Nucleus accumbens (tissue), 56 donors: ENCODE measurements at places on chromosomes 16 and 17.

GRCh38 chr17:45273551-45273957, 11.7 kb upstream of the SPATA32 start:
- DNase-seq = no peak

DNA sequence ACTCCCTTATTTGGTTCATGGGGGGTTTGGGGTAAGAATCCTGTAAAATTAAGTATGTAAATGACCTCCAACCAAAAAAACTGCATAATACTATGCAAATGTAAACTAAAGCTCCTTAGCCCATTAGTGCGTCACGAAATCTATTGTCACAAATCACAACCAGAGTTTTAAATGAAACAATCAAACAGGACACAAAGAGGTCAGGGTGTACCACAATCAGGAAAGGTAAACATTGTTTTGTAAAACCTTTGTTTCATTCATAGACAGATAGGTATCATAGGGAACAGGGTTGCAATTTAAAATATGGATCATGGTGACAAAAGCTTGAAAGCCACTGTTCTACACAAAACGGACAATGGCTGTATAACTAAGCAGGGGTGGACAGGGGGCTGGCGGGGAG, 61.0 kb downstream of the ARHGAP17 start:
- no peak for DNase-seq

- no peak for DNase-seq
Measured at GRCh38 chr17:42760652-42761581, at the start of gene RAMP2. Gene RAMP2 (plus strand): TSS chr17:42761227. CDS start chr17:42761262, 35 bp downstream.

GRCh38 chr17:7613769-7614424, 800 bp downstream of the FXR2 start:
- no peak for DNase-seq

DNA sequence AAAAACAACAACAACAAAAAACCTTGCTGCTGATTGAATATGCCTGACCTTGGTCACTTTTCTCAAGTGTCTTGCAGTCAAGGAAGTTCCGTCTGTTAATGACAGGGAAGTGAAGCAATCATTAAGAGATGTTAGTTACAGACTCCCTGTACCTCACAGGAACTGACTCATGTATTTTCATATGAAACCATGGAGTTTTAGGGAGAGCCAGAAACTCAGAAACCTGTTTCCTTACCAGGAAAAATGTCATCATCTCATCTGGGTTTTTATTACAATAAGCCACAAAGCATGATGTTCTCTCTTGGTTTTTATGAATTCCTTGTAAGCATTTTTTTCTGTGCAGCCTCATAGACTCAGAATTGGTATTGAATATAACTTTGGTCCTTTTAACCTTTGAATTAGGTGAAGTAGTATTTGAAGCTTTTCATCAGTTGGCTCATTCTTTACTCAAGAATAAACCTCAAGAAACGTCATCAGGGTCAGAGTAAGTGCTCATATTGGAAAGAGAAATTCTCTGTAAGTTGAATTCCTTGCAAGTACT, 10.3 kb downstream of the LYRM1 start:
- DNase-seq = no peak

DNA sequence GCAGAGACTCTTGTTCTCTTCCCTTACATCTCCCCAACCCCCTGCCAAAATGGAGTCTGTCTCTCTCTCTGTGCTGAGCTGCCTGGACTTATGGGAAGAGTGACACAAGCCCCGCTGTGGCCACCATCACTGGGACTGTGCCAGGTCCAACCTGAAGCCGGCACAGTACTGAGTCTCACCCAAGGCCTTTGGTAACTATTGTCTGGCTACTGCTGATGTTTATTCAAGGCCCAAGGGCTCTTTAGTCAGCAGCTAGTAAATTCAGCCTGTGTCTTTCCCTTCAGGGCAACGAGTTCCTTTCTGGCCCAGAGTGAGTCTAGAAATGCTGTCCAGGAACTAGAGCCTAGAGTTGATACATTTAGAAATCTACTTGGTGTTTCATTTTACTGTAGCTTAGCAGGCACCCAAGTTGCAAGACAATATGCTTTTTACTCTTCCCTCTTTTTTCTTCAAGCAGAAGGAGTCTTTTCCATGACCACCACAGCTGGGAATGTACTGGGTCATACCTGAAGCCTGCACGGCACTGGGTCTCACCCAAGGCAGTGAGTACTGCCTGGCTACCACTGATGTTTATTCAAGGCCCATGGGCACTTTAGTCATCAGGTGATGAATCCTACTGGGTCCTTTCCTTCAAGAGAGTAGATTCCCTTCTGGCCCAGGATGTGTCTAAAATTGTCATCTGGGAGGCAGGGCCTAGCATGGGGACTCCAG, 17.7 kb downstream of the EFCAB5 start:
- DNase-seq = no peak

GRCh38 chr17:72380737-72381136, 259.9 kb downstream of the SOX9 start:
- DNase-seq = no peak

DNA sequence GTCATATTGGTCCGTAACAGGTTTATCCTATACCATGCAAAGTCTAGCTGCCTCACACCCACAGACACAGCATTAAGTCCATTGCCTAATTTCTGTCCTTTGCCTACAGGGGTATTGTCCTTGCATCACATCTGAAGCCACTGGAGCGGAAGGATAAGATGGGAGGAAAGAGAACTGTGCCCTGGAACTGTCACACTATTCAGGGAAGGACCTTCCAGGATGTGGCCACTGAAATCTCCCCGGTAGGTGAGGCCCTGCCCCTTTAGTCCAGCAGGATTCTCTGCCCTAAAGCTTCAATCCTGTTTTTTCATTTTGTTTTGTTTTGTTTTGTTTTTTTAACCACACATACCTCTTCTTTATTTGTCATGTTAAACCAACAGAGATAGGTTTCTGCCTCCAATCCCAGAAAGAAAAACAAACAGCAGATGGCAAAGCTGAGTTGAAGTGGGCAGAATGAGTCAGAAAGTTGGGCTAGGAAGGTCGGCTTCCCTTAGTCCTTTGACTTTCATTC, 2.2 kb upstream of the EFTUD2 start:
- DNase-seq = no peak

DNA sequence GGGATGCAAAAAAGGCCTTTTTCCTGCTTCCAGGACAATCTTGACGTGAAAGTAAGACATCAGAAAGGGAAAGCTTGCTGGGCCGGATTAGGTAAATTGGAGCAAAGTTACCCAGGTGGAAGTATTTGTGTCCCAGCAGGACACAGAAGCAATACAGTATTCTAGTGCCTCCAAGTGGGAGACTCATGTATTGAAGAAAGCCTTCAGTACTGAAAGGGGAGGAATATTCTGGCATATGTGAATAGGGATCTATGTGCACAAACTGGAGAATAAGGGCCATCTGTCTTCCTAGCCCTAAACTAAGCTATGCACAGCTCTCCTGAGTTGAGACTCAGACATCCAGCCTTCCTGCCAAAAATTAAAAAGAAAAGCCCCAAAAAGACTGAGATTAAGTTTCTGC, 327.3 kb upstream of the CDH8 start:
- no peak for DNase-seq

DNA sequence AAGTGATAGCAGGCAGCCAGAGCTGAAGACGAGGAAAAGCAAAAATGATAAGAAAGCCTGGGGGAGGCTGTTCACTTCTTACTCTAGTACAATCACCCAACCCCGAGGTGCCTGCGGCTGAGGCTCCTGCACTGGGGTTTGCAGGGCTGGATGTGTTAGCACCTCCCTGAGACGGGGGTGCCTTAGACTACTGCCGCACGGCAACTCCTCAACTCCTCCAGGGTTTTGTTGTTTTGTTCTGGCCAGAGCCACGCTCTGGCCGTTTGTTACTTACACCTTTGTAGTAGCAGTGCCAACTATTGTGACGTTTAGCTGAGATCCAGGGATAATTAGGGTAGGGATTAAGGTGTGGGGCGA, 51.5 kb downstream of the LDHD start:
- no peak for DNase-seq

DNA sequence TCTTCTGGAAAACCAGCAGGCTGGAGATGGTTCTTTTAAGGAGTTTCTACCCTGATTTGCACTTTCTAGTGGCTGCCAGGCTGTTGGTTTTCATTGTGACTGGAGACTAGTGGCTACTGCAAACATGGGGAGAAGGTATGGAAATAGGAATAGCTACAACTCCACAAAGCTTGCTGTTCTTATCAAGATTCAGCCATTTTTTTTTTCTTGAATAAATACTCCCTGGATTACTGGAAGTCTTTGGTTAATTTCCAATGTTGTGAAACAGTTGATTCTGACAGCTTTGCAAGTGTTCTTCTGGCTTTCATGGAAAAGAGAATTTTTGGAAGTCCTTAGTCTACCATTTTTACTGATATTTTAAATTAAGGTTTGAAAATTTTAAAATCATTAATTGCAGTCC, 277.7 kb downstream of the HS3ST3A1 start:
- no peak for DNase-seq

GRCh38 chr17:38898291-38898679, 27.1 kb upstream of the LASP1NB start:
- DNase-seq = no peak

DNA sequence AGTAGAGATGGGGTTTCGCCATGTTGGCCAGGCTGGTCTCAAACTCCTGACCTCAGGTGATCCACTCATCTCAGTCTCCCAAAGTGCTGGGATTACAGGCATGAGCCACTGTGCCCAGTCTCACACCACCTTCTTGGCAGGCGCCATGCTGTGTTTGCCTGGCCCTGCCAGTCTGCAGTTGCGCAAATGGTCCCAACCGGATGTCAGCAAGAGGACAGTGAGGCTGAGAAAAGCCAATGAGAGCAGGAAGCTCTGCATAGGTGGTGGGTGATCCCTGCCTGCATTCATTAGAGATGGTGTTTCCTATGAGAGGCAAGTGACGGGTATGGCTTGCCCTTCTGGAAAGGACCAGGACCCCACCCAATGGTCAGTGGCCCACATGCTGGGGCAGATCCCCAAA, 59.3 kb downstream of the PECAM1 start:
- no peak for DNase-seq

- DNase-seq = no peak
Measured at GRCh38 chr17:11138023-11138422, 103.0 kb upstream of the SHISA6 start.

GRCh38 chr16:11783319-11784037, 13.6 kb downstream of the ZC3H7A start:
- DNase-seq = no peak

DNA sequence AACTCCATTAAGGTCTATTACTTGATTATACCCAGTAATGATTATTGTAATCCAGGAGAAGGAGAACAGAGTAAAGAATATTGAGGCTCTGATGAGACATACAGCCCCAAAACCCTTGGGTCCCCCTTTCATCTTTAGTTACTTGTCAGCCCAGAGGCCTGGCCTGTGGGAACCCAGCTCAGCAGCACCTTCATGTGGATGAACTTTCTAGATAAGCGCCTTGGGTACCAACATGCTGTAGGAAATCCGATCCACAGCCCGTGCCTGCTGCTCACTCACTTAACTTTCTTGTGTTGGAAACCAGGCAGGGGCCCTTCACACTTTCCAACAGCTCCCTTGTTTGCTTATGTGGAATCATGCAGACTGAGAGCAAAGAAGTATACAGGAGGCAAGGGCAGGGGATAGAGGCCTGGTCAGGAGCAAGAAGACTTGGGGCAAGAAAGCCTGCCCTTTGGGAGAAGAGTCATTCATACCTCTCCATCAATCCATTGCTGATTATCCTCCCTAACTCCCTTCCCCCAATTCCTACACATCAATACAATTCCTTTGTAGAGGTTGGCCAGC, 64.0 kb upstream of the SOX9 start:
- DNase-seq = no peak

- no peak for DNase-seq
Measured at GRCh38 chr17:80636361-80637018, 91.9 kb downstream of the RPTOR start.

DNA sequence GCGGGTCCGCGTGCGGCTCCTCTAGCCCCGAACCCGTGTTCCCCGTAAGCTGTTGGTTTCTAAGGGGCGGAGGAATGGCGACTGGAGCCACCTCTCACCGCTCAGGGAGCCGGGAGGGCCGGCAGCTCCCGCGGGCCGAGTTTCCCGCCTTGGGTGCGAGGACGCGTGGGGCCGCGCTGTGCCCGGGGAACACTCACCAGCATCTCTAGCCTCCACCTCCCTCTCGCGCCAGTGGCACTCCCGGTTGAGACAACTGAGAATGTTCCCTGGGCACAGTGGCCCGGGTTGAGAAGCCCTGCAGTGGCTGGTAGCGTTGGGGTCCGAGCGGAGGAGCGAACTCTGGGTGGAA, 560 bp downstream of the TELO2 start:
- no peak for DNase-seq

GRCh38 chr17:81394921-81395599, at the start of gene BAHCC1:
Gene BAHCC1 (plus strand): TSS chr17:81395457. CDS start chr17:81399740, 4,283 bp downstream.
- DNase-seq = peak; percentile 100

GRCh38 chr17:28599311-28600184, 723 bp upstream of the SPAG5 start:
- peak; percentile 45 for DNase-seq

DNA sequence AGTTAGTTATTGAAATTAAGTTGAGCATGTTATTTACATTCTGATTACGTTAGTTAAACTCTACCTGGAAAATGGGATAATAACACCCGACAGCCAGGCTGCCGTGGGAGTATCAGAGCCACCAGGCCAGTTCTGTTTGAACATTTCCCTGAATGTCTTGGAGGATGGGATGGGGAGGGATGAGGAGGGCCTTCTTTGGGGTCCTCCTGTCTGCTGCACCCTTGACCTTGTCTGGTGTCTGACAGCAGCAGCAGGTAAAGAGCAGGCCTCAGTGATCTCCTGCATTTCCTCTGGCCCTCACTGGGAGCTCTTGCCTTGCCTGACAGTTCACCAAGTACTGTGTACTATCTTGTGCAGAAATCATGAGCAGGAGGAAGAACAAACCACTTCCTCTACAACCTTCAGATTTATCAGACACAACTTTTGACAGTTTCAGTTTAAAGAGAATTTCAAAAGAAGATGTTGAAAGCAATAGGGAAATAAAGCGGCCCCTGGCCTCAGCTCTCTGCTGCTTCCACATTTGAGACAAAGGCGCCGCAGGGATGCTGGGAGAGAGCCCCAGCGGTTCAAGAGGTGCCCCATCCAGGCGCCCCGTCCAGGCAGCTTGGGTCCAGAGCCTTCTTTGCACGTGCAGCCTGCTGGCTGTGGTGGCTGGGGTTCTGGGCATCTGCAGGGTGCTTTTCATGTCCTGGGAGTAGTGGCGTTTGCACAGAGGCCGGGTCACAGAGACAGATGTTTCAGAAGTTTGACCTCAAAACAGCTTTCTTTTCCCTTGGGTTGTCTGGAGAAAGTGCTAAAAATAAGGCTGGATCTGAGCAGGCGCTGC, 25.3 kb downstream of the CMIP start:
- DNase-seq = no peak
